Skeletal muscle tissue (tissue), 5 donors: ENCODE measurements at places on chromosomes 6 and 20. TPM values are rescaled to one million over a fixed set of nuclear protein-coding genes. Genes with fewer than 3 reads are reported as not detected.

CPNE5 gene
- total RNA-seq: 6.3 TPM

TREML2 gene
- total RNA-seq: under 0.01 TPM

CST4 gene
- not detected for total RNA-seq

BPIFA1 gene
- total RNA-seq: not detected

PTGIS gene
- 25.6 TPM for total RNA-seq

WFDC12 gene
- not detected for total RNA-seq

FAM229B gene
- total RNA-seq: 6.3 TPM

LAMA4 gene
- 248 TPM for total RNA-seq

HS3ST5 gene
- under 0.01 TPM for total RNA-seq

SPATA25 gene
- 2.6 TPM for total RNA-seq

NRSN1 gene
- not detected for total RNA-seq

HSD17B8 gene
- total RNA-seq: 15.7 TPM
